ENCODE measurements at places on chromosomes 7 and 10.

DNA sequence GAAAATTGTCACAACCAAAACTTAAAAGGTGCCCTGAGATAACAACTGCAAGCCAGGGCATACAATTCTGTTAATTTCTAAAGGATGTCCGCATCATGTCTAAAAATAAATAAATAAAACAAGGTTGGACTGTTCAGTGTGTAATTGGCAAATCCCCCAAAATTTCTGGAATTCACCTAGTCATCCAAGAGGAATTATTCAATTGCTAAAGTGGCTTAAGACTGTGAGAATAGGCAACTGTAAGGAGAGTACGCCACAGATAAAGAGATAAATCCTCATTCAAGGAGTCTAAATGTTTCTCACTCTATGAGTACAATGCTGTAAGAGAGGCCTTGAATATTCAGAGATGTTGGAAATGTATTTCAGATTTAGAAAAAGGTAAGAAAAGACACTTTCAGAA lies 37.2 kb downstream of the PIK3AP1 start:
- no peak for DNase-seq

- no peak for DNase-seq
These were observed 1225.5 kb upstream of the CELF2 start for GRCh38 chr10:9792181-9792580.

DNA sequence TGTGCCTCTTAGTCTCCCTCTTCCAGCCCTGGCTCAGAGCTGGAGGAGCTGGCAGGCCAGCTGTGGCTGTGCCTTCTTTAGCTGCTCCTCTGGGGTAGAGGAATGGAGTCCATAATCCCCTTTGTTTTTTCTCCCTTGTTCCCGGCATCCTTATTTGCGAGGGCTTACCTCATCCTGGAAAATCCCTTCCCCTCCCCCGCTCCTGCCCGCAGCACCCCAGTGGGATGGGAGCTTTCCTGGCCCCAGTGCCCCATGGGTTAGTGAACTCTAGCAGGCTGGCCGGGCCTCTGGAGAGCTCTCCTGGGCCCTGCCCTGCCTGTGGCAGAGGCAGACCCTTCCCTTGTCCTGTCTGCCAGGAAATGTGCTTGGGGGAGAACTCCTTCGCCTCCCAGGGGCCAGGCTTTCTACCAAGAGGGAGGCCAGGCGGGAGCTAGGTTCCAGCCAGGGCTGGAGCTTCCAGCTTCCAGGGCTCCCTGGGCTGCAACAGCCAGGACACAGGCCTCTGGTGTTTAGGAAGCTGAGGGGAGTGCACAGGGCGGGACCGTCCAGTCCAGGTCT lies 16.5 kb upstream of the TRIM8 start:
- no peak for DNase-seq

DNA sequence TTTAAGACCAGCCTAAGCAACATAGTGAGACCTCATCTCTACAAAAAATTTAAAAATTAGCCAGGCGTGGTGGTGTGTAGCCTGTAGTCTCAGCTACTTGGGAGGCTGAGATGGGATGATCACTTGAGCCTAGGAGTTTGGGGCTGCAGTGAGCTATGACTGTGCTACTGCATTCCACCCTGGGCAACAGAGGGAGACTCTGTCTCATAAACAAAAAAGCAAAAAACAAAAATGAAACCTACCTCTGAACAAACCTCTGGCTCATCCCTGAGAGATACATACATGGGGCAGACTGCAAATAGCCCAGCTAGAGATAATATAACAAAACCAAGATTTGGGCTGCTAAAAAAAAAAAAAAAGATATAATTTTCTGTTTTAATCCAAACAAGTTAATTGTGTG lies 19.5 kb downstream of the C10orf67 start:
- DNase-seq: no peak

GRCh38 chr10:91007655-91008054 lies 86.8 kb upstream of the ANKRD1 start:
- DNase-seq: no peak

DNA sequence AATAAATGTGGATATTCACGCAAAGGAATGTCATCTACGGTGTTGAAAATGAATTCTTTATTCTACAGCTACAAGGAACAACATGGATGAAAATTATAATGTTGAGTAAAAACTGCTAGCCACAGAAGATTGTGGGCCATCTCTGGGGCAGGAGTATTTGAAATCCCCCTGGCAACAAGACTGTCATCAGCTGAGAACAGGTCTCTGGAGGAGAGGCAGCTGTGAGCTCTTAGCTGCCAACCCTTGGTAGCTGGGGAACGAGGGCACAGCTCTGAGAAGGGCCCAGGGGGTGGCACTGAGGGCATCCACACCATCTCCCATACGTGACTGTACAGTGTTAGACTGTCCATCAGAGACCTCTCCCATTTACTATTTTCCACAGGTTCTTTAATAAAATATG lies 340.1 kb upstream of the MGMT start:
- DNase-seq: no peak

DNA sequence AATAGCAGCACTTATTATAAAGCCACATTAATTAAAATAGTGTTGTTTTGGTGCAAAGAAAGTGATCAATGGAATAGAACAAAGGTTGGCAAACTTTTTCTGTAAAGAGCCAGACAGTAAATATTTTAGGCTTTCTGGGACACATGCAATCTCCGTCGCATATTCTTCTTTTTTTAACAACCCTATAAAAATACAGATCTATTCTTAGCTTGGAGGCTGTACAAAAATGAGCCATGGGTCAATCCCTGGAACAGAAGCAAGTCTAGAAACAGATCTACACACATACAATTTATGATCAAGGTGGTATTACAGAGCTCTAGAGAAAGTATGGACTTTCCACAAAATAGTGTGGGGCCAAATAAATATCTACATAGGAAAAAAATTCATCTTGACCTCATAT lies 71.8 kb downstream of the ARHGAP21 start:
- no peak for DNase-seq

DNA sequence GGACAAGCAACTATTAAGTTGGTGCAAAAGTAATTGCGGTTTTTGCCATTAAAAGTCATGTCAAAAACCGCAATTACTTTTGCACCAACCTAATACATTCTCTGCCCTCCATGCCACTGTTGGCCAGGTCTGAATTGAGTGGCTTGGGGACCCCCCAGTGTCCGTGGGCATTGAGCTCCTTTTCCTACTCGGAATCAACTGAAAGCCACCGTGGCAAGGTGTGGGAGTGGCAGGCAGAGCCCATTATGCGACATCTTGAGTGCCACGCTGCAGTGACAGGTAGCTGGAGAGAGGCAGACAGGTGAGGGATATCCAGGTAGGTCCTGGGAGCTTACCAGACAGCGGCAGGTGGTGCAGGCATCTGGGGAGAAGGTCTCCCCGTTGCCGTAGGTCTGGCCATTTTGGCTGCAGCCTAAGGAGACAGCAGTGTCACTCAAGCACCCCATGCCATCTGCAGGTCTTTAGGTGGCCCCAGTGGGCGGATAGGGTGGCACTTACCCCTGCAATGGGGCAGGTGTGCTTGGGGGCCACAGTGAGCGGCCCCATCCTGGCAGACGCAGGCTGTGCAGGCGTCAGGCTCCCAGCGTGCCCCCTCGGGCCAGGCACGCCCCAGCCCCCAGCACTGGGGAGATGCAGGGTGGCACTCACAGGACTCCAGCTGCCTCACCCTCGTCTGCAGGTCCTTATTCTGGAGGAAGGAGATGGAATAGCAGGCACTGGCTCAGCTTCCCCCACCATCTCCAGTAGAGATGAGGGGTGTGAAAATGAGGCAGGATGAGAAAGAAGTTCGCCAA lies 3.5 kb downstream of the KCP start:
- no peak for DNase-seq

DNA sequence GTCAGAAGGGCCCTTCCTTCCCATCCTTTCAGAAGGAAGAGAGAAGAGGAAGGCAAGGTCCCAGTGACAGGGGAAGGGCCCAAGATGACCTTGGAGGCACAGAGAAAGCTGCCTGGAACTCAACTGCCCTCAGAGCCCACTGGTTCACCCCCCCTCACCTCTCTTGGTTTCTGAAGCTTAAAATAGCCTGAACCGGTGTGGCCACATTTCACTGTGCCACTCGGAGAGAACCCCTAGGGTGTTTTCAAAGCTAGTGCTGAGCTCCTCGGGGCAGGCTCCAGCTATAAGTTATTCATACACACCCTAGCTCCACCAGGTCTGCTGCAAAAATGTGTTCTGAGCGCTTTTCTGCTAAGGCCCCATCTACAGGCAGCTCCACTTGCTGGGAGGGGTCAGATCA lies 60.9 kb upstream of the ADRB1 start:
- no peak for DNase-seq

DNA sequence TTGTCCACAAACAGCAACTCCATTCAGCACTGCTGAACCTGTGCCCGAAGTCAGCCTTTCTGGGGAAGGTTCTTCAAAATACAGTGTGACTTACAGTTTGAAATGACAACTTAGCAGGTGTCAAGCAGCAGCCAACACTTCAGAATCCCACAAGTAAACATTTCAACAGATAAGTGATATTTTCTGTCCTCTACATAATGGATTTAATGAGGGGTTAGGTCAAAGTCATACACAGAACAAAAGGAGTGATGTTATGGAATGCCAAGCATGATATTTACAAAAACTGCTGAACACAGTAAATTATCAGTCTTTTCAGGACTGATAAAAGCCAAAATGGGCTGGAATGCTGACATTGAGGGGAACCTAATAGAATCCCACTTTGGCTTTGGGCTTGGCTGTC lies 77.6 kb upstream of the JAZF1 start:
- no peak for DNase-seq

DNA sequence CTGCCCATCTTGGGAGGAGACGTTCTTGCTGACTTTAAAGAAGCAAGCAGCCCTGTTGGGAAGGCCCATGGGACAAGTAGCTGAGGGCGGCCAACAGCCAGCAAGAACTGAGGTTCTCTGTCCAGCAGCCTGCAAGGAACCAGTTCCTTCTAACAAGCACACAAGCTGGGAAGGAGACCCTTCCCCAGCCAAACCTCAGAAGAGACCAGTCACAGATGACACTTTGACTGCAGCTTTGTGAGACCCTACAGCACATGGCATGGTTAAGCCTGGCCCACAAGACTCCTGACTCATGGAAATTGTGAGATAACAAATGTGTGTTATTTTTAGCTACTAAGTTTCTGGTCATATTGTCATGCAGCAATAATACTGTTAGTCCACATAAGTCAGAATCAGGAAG lies 99.9 kb downstream of the PRLHR start:
- DNase-seq: no peak

DNA sequence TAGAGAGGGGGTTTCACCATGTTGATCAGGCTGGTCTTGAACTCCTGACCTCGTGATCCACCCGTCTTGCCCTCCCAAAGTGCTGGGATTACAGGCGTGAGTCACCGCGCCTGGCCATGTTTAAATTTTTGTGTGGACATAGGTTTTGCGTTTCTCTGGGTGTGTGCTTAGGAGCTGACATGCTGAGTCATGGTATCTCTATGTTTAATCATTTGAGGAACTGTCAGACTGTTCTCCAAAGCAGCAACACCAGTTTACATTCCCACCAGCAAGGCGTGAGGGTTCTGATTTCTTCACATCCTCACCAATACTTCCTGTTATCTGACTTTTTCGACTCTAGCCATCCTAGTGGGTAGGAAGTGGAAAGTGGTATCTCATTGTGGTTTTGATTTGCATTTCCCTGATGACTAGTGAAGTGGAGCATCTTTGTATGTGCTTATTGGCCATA lies 153.7 kb downstream of the DNAJB6 start:
- peak; percentile 15 for DNase-seq

Data from dermis microvascular lymphatic vessel endothelial cell (primary cell).